Large intestine (tissue), 12 donors: ENCODE measurements at places on chromosomes 6 and 20.
A peak's percentile ranks its signal among the peaks of the same experiment; 100 is the strongest.

DNA sequence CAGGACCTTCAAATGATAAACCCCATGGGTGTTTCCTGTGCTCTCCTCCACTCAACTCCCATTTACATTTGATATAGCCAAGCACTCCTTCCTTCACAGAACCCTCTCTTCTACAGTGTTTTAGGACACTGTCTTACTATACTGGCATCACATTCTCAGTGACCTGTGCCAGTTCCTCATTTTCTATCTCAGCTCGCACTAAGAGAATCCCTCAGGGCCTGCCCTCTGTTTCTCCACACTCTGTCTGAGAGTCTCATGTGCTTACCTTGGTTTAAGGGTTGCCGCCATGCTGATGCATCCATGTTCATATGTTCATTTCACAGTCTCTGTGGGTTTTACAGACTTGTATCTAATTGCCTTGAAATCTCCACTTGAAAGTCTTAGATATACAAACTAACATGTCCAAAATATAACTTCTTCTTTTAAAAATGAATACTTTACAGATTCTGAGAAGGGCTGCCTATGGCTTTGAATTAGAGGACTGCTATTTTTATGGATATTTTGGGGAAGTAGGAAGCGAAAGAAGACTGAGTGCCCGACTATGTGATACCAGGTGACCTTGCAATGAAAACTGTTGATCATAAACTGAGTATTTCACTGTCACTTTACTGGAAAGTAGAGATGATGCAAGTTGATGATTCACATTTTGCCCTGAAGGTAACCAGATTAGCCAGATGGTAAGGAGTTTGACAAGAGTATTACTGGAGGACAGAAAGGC is 153.1 kb upstream of the SIM1 start:
- no peak for DNase-seq

DNA sequence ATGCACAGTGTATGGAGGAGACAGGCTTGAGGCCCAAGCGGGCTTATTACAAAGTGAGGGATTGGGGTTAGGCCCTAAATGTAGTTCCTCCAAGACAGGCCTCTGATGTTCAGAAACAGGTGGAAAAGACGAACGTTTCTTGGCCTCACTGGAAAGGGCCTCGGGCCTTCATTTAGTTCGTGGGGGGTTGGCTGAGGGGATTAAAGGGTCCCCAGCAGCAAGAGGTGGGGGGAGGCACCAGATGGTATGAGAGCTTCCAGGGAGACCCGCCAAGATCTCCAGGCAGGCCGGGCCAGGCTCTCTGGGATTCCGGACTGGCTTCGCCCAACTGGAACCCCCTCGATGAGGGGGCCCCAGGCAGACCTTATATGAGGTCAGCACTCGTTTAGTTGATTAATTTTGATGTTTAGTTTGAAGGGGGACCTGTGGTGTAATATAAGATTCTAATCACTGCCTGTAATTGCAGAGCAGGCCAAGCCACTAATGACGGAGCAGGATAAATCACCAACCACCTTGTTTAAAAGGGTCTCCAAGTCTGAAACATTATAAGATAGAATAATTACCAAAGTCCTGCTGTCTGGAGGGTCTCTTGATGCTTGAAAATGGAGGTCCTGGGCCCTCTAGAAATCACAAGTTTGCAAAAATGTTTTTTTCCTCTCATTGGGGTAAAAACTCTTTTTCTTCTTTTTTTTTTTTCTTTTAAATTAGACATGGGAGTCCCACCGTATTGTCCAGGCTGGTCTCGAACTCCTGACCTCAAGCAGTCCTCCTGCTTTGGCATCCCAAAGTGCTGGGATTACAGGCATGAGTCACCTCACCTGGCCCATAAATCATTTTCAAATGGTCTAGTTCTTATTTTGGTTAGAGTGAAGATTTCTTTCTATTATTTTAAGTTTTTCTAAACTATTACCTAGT is 2.2 kb downstream of the HMGA1 start:
- DNase-seq, result no peak

DNA sequence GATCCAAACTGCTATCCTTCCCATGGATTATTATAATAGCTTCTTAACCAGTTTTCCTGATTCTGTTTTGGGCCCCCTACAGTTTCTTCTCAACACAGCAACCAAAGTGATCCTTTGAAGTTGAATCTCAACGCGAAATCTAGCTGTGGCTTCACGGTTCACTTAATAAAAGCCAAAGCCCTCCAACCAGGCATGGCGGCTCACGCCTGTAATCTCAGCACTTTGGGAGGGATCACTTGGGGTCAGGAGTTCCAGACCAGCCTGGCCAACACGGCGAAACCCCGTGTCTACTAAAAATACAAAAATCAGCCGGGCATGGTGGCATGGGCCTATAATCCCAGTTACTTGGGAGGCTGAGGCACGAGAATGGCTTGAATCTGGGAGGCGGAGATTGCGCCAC is 3.3 kb downstream of the RMND1 start:
- no peak for DNase-seq

- DNase-seq, result no peak
These were observed 304.1 kb upstream of the TCF21 start for GRCh38 chr6:133584823-133585222.

- no peak for DNase-seq
These were observed 116.6 kb upstream of the STXBP5 start for GRCh38 chr6:147087641-147088040.

- no peak for DNase-seq
These were observed 271.4 kb upstream of the MAN1A1 start for GRCh38 chr6:119620846-119621555.

- DNase-seq, result peak; percentile 83
These were observed 201.1 kb downstream of the SAMD5 start for GRCh38 chr6:147709396-147710272.

GRCh38 chr20:41278936-41279335 is 38.6 kb downstream of the ZHX3 start:
- no peak for DNase-seq

GRCh38 chr6:159871906-159872305 is 18.9 kb upstream of the MAS1 start:
- DNase-seq, result no peak

DNA sequence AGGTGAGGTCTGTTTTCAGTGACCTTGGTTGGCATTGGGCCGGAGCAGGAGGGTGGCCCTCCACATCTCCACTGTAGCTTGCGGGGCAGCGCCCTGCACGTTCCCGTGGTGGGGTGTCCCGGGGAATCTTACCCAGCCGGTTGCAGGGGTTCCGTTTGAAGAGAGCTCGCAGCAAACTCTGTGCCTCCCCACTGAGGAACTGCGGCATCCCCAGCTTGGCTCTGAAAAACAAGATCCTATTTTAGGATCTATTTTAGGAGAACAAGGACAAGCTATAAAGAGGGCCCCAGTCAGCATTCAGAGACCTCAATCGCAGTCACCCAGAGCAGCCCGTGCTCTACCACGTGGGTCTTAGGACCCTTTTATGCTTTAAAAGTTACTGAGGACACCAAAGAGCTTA is 97.8 kb downstream of the RAMACL start:
- no peak for DNase-seq

GRCh38 chr6:132130626-132131298 is 179.6 kb upstream of the CCN2 start:
- DNase-seq, result peak; percentile 19

- DNase-seq, result no peak
These were observed 52.6 kb downstream of the FIG4 start for GRCh38 chr6:109743739-109744138.

- DNase-seq, result no peak
These were observed 107.7 kb upstream of the PHACTR1 start for GRCh38 chr6:12608874-12609273.

GRCh38 chr20:46174469-46175126 is 56.5 kb downstream of the CD40 start:
- peak; percentile 52 for DNase-seq

GRCh38 chr6:54193560-54193959 is 82.3 kb downstream of the MLIP start:
- no peak for DNase-seq

DNA sequence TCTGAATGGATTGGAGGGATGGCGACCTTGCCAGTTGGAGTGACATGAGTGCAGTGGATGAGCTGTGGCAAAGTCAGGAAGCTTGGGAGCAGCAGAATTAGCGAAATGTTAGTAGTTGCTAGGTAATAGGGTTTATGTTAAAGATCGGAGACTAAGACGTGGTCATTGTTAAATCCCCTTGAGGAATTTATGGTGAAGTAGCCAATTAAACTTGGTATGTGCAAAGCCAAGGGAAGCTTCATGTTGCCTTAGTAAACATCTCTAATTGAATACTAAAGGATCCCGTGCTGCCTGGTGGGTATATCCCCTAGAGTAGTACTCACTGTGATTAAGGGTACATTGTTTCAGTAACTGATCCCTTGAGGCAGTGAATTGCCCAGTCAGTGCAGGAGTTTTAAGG is 106.0 kb downstream of the PRIM2 start:
- DNase-seq, result no peak

GRCh38 chr6:42618686-42619085 is 54.9 kb downstream of the UBR2 start:
- DNase-seq, result no peak

- no peak for DNase-seq
These were observed 258.1 kb downstream of the PREX1 start for GRCh38 chr20:48569679-48570078.

DNA sequence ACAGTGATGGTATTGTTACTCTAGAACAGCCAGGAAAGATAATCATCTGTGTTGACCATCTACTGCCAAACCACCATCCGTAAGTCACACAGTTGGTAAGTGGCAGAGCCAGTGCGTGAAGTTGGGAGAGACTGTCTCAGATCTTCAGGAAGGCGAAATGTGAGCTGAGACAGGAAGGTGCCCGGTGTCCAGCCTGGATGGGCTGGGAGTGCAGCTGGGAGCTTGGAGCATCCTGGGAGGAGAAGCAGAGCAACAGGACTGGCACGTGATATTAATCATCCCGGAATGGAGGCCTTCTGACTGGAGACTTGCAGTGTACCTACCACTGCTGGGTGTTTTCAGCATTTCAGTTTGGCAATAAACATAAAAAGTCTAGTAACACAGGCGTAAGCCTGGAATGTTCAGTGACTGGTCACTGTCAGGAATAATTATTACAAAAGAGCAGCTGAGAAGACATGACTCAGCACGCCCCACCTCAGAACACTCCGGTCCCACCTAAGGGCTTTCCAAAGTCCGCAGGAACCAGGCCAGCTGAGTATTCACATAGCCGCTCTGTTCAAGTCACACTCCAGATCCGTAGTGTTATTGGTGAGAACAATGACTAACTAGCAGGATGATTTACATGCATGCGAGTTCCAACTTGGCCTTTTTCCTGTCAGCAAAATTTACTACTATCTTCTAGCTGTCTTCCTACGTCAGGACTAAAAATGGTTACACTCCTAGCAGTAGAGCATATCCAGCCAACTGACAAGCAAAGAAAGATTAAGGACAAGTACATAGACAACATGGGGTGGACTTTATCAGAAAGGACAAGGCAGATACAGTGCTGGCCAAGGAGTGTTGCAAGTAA is 45.1 kb upstream of the PNRC1 start:
- DNase-seq, result peak; percentile 98

GRCh38 chr6:157823001-157823527 is at the start of gene SNX9:
TSS of gene SNX9 (plus strand) at chr6:157823246. CDS start at chr6:157823435, 189 bp downstream.
- DNase-seq, result peak; percentile 71

- no peak for DNase-seq
These were observed 64.2 kb upstream of the LTV1 start for GRCh38 chr6:143778926-143779325.

DNA sequence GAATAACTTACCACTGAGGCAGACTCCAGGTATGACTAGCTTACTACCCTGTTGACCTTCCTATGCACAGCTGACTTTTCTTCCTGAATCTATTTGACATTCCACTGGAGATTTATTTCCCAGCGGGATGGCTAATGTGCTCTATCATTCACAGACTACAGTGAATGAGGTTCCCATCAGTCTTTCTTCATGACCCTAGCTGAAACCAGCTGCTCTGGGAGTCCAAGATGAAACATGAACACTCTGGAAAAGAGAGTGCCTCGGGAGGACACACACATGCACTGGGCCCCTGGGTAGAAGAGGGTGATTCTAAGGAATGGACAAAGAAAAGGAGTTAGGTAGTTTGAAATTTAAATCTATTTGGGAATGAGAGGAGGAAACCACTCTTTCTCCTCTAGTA is 82.6 kb upstream of the DST start:
- no peak for DNase-seq

DNA sequence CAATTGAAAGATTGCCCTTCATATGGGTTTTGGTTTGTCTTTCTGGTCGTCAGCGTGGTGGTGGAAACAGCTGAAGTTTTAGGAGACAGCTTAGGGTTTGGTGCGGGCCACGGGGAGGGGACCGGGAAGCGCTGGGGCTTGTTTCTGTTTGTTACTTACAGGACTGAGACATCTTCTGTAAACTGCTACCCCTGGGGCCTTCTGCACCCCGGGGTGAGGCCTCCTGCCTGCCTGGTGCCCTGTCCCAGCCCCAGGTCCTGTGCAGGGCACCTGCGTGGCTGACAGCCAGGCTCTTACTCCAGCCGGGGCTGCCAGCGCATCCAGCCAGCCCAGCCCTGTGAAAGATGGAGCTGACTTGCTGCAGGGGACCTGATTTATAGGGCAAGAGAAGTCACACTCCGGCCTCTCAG is 22.8 kb downstream of the NPEPL1 start:
- no peak for DNase-seq

DNA sequence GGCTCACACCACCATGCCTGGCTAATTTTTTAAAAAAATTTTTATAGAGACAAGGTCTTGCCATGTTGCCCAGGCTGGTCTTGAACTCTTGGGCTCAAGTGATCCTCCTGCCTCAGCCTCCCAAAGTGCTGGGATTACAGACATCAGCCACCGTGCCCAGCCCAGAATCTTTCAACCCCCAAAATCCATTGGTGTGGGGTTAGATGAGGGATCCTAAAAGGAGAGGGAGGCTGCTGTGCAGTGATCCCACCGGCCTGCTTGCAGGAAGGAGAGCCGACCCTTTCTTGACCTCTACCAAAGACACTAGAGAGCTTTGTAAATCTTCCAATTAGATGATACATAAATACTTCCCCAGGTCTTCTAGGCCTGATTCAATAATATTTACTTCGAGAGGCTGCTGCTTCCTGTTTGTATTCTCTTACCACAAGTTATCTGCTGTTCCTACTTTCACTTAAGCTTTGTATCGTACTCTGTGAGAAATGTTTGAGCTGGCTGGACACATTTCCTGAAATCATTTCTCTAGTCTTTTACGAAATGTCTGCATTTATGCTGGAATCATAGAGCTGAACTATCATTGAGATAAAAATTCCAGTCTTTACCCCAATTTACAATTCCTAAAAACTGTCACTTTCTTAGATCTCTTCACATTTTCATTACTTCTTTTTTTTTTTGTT is 49.3 kb upstream of the IER3 start:
- peak; percentile 32 for DNase-seq
